ENCODE measurements at places on chromosomes 1 and 21.

DNA sequence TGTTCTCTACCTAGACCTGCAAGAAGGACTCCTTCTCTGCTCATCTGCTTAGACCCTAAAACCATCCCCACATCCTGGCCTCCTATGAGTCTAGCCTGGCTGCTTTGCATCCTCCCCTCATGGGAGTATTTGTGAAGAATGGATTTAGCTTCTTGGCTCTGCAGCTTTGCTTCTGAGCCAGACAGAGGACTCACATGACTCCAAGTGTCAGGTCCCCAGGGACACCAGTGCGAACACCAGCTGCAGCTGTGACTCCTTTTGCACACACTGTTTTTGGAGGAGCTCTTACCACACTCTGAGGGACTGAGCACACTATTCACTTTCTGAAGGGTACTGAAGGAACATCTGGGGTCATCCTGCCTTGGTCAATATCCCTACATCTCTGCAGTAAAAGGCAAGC, 131.8 kb upstream of the SGIP1 start:
- no peak for DNase-seq

DNA sequence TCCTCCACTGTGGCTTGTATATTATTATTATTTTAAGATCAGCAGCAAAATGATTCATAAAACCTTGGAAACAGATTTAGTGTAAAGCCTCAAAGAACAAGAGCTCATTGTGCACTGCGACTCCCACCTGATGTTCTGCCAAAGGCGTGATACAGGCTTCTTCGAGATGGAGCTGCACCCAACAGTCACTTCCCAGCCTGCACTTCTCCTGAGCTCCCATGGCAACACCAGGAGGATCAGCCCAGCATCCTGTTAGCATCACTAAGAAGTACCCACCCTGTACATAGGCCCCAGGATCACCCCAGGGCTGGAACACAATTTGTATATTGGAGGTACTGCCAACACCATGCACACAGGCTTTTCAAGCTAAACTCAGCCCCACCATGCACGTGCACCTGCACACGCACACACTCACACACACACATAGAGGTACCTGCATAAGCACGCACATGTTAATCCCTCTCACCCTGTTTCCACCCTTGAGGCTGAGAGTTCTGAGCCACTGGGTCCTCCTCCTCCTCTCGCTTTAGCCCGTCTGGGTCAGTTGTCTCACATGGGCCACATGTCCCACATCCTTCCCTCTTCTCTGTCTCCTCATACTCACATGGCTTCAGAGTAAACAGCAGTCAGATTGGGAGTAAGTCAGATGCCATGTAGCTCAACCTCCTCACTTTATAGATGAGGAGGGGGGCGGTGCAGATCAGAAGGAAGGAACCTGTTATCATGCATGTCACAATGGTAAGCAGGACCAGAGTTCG, 281.9 kb upstream of the POU3F1 start:
- no peak for DNase-seq

GRCh38 chr1:66267201-66267940, 266.6 kb upstream of the SGIP1 start:
- no peak for DNase-seq

GRCh38 chr1:22490309-22490708, 38.7 kb downstream of the ZBTB40 start:
- DNase-seq: no peak

- no peak for DNase-seq
Measured at GRCh38 chr1:201930137-201930536, 16.2 kb downstream of the LMOD1 start.

- no peak for DNase-seq
Measured at GRCh38 chr1:113630340-113631327, 128.7 kb downstream of the PHTF1 start.

- no peak for DNase-seq
Measured at GRCh38 chr1:13667691-13668090, 32.3 kb upstream of the PRDM2 start.

Data from activated naive CD4-positive, alpha-beta T cell (primary cell).